Activated CD4-positive, alpha-beta T cell treated with anti-CD3 and anti-CD28 coated beads, Interleukin-2, amount 10 ng/mL, durations not matched to agents 7 days and 5 days (primary cell): ENCODE measurements at places on chromosomes 7 and 10. TPM values are rescaled to one million over a fixed set of nuclear protein-coding genes. Genes with fewer than 3 reads are reported as not detected.

The ELFN1 gene
- 0.07 TPM for total RNA-seq

The PDE6C gene
- total RNA-seq, result not detected

The EBLN1 gene
- not detected for total RNA-seq

The MYL10 gene
- total RNA-seq, result not detected

The PVRIG gene
- 61.2 TPM for total RNA-seq

The CASD1 gene
- 13.2 TPM for total RNA-seq

The GTF2I gene
- total RNA-seq, result 162 TPM

The TUBAL3 gene
- not detected for total RNA-seq

The TET1 gene
- total RNA-seq, result 3.0 TPM

GRCh38 chr7:95482424-95482823, 3.3 kb upstream of the ASB4 start:
- no peaks in the 10 kb centered on the region for H3K4me1 ChIP-seq
- H3K27me3 ChIP-seq, result peaks cover 4% of the 10 kb centered on the region
- DNase-seq, result no peak

- H3K27ac ChIP-seq, result no peak overlapping the region
- H3K36me3 ChIP-seq, result peaks cover 6% of the 10 kb centered on the region
- H3K4me3 ChIP-seq, result no peak overlapping the region
- H3K4me1 ChIP-seq, result no peaks in the 10 kb centered on the region
- no peaks in the 10 kb centered on the region for H3K27me3 ChIP-seq
These were observed 22.2 kb downstream of the TMEM120A start for GRCh38 chr7:75971961-75972763.

- no peaks in the 10 kb centered on the region for H3K36me3 ChIP-seq
- H3K4me1 ChIP-seq, result no peaks in the 10 kb centered on the region
- DNase-seq, result no peak
- H3K27ac ChIP-seq, result no peak overlapping the region
These were observed 256.3 kb downstream of the ARL4A start for GRCh38 chr7:12943781-12944180.

- peaks cover 76% of the 10 kb centered on the region for H3K27me3 ChIP-seq
- no peaks in the 10 kb centered on the region for H3K4me1 ChIP-seq
- H3K27ac ChIP-seq, result no peak overlapping the region
- no peak overlapping the region for H3K4me3 ChIP-seq
- no peaks in the 10 kb centered on the region for H3K36me3 ChIP-seq
These were observed 7.3 kb upstream of the FEZF1 start for GRCh38 chr7:122311734-122312450.

- peaks cover 5% of the 10 kb centered on the region for H3K27me3 ChIP-seq
- peaks cover 6% of the 10 kb centered on the region for H3K4me1 ChIP-seq
- H3K27ac ChIP-seq, result no peak overlapping the region
- no peaks in the 10 kb centered on the region for H3K36me3 ChIP-seq
- no peak overlapping the region for H3K4me3 ChIP-seq
- DNase-seq, result no peak
These were observed 81.6 kb upstream of the CHST15 start for GRCh38 chr10:124174673-124175645.

- no peak overlapping the region for H3K27ac ChIP-seq
- no peaks in the 10 kb centered on the region for H3K27me3 ChIP-seq
- no peaks in the 10 kb centered on the region for H3K4me1 ChIP-seq
- H3K36me3 ChIP-seq, result no peaks in the 10 kb centered on the region
- no peak overlapping the region for H3K4me3 ChIP-seq
These were observed 121.7 kb upstream of the TRIM24 start for GRCh38 chr7:138338361-138338760.

GRCh38 chr7:77561352-77561751, 24.3 kb downstream of the PTPN12 start:
- peaks cover 1% of the 10 kb centered on the region for H3K36me3 ChIP-seq
- no peak overlapping the region for H3K4me3 ChIP-seq
- no peak overlapping the region for H3K27ac ChIP-seq
- no peaks in the 10 kb centered on the region for H3K27me3 ChIP-seq

DNA sequence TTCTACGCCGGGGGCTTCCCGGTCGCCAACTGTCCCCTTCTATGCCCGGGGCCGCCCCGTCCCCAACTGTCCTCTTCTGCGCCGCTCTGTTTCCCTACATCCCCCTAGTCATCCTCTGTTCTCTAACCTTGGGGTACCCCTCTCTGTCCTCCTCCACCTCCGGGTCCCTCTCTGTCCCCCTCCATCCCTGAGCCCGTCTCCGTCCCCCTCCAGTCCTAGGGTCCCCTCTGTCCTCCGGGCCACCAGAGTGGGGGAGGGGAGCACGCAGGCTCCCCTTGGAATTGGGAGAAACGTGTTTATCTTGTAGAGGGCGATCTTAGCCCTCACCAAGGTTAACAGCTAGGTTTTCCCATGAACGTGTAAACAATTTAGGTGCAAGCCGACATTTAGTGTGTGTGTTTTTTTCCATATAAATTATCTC, 852 bp upstream of the KLF6 start:
- peaks cover 47% of the 10 kb centered on the region for H3K36me3 ChIP-seq
- H3K27ac ChIP-seq, result peak overlapping the region; percentile 97
- peak overlapping the region; percentile 86 for H3K4me3 ChIP-seq
- peak; percentile 35 for DNase-seq
- no peaks in the 10 kb centered on the region for H3K27me3 ChIP-seq

DNA sequence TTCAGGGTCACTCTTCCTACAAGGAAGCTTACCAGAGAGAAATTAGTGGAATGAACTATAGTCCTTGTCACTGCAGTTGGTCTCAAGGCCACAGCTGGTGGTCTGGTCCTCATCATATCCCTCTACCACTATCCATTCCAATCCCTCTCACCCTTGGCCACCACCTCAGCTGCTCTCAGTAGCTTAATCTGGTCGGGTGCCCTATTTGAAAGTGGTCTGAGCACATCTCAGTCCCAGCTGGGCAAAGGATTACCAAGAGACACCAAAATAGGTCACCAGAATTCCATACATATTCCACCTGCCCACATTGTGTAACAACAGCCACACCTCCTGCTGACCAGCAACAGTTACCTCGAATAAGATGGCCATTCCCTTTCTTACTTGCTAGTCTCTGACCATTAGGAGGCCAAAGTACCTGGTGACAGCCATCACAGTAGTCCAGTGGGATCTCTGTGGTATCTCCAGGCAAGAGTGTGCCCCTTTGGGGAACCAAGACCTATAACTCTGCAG, 3.3 kb upstream of the ZC3HAV1 start:
- peaks cover 51% of the 10 kb centered on the region for H3K4me1 ChIP-seq
- peaks cover 24% of the 10 kb centered on the region for H3K36me3 ChIP-seq
- H3K27ac ChIP-seq, result no peak overlapping the region
- H3K27me3 ChIP-seq, result no peaks in the 10 kb centered on the region
- no peak for DNase-seq
- no peak overlapping the region for H3K4me3 ChIP-seq

GRCh38 chr10:73529089-73529832, 33.4 kb upstream of the PPP3CB start:
- H3K36me3 ChIP-seq, result no peaks in the 10 kb centered on the region
- H3K27me3 ChIP-seq, result no peaks in the 10 kb centered on the region
- peak; percentile 80 for DNase-seq
- no peak overlapping the region for H3K27ac ChIP-seq
- H3K4me3 ChIP-seq, result no peak overlapping the region
- no peaks in the 10 kb centered on the region for H3K4me1 ChIP-seq

- no peak overlapping the region for H3K27ac ChIP-seq
- H3K4me3 ChIP-seq, result no peak overlapping the region
- no peaks in the 10 kb centered on the region for H3K4me1 ChIP-seq
- peaks cover 32% of the 10 kb centered on the region for H3K27me3 ChIP-seq
These were observed 8.1 kb downstream of the FRMD4A start for GRCh38 chr10:14322526-14323188.

- H3K4me1 ChIP-seq, result no peaks in the 10 kb centered on the region
- no peak overlapping the region for H3K4me3 ChIP-seq
- H3K27me3 ChIP-seq, result peaks cover 4% of the 10 kb centered on the region
These were observed 16.5 kb upstream of the INPP5A start for GRCh38 chr10:132521041-132521465.

DNA sequence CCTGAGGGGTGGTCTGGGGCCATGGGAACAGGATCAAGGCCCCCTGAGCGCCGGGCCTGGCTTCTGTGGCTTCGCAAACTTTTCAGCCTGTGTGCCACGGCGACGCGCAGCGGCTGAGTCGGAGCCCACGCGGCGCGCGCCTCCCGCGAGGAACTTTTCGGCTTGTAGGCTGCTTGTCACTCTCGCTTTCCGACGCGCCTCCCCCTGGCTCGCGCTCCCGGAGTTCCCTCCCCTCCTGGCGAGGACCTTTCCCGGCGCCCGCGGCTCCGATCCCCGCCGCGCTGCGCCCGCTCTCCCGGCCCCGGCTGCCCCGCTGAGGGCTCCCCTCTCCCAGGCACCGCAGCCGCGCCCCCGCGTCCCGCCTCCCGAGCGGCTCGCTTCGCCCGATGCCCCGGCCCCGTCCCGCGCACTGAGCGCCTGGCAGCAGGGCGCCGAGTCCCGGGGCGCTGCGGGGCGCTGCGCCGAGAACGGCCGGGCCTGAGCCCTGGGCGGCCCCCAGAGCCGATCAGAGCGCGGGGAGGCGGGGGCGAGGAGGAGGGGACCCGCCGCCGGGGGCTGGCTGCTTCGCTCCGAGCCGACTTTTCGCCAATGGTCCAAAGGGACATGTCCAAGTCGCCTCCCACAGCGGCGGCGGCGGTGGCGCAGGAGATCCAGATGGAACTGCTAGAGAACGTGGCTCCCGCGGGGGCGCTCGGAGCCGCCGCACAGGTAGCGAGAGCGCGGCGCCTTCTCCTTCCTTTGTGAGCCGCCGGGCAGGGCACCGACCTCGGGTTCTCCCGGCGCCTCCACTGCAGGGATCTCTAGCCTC, at the start of gene CACNB2:
TSS of gene CACNB2 (plus strand) at position 276 of the 808 bp plus-strand sequence.
- no peak for DNase-seq
- H3K27ac ChIP-seq, result no peak within 1 kb of the TSS
- no peaks in the 10 kb centered on the region for H3K4me1 ChIP-seq

DNA sequence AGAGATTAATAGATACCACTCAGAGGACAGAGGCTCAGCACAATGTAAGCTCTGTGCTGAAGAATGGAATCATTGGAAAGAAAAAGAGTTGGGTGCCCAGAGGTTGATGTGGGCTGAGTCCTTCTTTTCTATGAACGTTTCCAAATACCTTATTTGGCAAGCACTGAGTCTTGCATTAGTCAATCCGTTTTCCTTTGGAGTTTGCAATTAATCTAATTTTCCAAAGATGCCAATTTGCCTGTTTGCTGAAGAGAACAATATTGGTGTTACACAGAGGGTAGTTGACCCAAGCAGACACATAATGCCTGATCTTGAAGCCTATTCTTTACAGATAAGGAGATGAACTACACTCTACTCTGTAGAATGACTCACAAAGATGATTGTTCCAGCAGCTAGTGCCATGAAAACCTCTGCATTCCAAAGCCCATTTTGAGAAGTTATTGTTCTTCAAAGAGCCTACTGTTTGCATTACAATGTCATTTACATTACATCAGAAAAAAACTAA, 55.4 kb upstream of the MET start:
- H3K36me3 ChIP-seq, result no peaks in the 10 kb centered on the region
- no peak overlapping the region for H3K27ac ChIP-seq
- DNase-seq, result no peak
- H3K4me1 ChIP-seq, result no peaks in the 10 kb centered on the region
- peaks cover 4% of the 10 kb centered on the region for H3K27me3 ChIP-seq
- H3K4me3 ChIP-seq, result no peak overlapping the region

GRCh38 chr10:50248598-50248997, 2.7 kb downstream of the ASAH2 start:
- DNase-seq, result no peak
- peaks cover 36% of the 10 kb centered on the region for H3K27me3 ChIP-seq
- no peaks in the 10 kb centered on the region for H3K36me3 ChIP-seq
- H3K27ac ChIP-seq, result no peak overlapping the region

DNA sequence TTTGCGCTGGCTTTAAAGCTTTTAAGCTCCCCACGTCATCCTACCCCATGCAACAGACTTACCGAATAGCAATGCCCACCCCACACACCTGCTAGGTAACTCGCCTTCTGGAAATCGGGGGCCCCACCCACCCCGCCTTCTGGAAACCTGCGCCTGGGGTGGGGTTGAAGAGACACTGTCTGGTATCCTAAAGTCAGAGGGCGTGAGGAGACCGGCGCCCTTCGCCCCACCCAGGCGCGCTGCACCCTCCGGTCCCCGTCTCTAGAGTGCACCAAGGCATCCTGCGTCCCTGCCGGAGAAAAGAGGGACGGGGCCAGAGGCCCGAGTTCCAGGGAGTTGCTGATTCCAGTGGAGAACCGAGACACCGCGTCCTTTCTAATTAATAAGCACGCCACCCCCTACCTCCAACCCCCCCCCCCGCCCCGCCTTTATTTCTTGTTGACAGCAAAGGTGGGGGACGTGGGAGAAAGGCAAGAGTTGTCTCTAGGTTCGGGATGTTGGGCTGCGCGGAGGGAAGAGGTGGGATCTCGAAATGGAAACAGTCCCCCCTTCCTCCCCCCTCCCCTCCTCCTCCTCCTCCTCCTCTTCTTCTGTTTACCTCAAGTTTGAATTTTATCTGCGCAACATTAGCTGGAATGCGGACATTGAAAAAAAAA, 220.9 kb upstream of the MKLN1 start:
- peak overlapping the region; percentile 100 for H3K27ac ChIP-seq

DNA sequence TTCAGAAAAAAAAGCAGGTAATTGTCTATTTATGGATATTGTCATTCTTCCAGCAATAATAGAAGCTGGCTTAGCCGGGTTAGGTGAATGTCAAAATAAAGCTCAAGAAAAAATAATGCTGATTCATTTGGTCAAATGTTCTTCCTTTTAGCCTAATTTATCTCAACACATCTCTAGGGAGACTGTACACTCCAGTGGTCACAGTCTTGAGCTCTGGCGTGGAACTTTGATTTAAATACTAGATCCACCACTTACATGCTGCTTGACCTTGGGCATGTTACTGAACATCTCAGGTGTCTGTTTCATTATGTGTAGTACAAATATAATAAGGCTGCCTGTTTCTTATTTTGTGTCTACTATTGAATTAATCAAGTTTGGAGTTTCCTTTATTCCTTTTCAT, 22.0 kb downstream of the PRTFDC1 start:
- H3K27ac ChIP-seq, result no peak overlapping the region
- no peaks in the 10 kb centered on the region for H3K36me3 ChIP-seq
- H3K4me3 ChIP-seq, result no peak overlapping the region
- DNase-seq, result no peak
